ENCODE measurements at places on chromosomes 12 and 14.

GRCh38 chr12:54431911-54432814, 13.1 kb upstream of the ITGA5 start:
- DNase-seq, result peak; percentile 43

GRCh38 chr14:31949709-31950108, 127.4 kb upstream of the ARHGAP5 start:
- no peak for DNase-seq

DNA sequence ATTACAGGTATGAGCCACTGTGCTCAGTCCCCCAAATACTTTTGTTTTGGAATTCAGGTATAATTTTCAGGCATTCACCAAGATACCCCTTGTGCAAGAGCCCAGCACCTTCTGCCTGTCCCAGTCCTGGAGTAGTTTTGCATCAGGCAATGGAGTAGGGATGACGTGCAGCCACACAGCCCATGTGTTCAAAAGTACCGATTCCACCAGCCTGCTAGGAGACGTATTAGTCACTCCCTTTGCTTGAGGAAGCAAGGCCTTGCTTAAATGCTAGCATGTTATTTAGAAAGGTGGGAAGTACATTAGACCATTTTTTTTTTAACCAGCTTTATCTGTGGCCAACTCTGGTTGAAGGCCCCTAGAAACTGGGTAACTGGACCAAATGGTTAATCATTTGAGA, 15.0 kb upstream of the GALNT16 start:
- no peak for DNase-seq

DNA sequence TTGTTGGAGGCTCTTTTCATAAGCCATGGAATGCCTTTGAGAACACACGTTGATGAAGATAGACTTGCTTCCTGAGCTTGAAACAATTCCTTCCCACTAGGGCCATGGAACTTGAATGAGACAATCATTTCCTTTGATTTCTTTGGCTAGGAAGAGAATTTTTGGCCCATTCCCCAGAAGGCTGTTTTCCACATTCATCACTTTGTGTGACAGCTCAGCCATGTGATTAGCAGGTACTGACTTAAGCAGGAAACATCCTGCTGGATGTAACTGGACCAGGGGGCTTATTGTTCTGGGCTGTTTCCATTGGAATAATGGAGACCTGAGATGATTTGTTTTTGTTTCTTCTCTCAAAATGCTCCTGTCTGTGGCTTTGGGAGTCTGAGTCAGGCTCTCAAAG, 469.8 kb upstream of the SEL1L start:
- no peak for DNase-seq

DNA sequence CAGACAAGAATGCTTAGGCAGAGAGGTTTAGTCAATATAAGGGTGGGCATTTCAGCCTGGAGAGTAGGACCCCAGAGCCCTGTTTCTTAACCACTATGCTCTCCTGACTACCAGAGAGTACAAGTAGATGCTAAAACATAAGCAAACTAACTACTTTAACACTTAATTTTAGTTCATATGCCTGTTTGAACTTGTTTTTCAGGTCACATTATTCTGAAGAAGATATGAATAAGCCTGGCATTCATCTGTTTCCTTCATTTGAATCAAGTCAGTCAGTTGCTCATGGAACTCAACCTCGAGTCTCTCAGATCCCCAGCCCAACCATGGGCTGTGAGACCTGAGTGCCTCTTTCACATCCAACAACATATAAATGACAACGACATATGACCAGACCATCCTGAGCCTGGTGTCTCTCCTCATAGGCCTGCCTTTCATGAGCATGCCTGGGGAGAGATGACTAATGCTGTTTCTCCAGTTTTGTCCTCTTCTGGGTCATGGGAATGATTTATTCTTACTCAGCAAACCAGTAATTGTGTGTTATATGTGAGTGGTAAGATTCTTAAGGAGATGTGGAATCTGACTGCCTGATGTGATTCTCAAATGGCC, 251.1 kb upstream of the BTG1 start:
- no peak for DNase-seq

GRCh38 chr12:7113389-7113871, 4.4 kb upstream of the C1RL start:
- no peak for DNase-seq

DNA sequence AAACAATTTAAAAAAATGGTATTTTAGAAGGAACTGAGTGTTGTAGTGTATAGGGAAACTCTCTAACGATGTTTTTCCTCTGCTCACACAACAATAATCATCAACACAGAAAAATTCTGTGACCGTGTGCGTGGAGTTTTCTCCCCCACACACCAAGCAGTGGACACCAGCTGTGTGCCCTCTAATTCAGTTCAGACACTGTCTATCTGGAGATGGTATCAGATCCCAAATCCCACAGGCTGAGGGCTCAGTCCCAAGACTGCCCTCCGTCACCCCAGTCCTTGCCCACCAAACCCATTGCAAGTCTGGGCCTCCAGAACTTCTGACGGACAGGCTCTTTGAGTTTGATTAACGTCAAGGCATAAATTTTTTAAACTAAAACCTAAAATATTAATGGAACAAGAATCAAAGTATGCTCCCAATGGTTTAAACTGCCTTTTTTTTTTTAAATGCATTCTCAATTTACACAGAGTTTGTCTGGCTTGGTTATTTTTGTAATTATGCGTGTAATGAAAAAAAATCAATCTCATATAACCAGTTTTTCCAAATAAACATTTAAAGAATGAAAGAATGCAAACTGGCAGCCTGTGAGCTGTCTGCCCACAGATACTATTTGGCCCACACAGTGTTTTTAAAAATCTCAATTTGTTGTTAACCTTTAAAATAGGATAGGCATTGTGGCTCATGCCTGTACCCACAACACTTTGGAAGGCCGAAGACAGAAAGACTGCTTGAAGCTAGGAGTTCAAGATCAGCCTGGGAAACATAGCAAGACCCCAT, 19.2 kb downstream of the BLTP3B start:
- no peak for DNase-seq

- no peak for DNase-seq
These were observed 21.5 kb upstream of the ERGIC2 start for GRCh38 chr12:29402437-29402836.

DNA sequence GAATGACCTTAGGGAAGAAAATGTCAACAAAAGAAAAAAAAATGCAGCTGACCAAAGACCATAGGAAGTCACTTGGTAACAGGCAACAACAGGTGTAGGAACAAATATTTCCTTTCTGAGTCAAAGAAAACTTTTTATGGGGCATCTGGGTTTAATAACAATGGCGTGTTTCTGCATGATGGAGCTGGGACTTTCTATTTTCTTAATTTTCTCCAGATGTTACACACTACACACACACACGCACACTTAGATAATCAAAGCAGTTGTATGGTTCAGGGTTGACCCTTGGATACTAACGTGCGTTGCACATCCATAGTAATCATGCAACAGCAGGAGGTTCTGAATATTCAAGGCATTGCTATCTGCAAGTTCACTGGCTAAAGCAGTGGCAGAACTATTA, 47.9 kb upstream of the NTF3 start:
- no peak for DNase-seq

- no peak for DNase-seq
These were observed 950.6 kb downstream of the GALC start for GRCh38 chr14:87042354-87042753.

DNA sequence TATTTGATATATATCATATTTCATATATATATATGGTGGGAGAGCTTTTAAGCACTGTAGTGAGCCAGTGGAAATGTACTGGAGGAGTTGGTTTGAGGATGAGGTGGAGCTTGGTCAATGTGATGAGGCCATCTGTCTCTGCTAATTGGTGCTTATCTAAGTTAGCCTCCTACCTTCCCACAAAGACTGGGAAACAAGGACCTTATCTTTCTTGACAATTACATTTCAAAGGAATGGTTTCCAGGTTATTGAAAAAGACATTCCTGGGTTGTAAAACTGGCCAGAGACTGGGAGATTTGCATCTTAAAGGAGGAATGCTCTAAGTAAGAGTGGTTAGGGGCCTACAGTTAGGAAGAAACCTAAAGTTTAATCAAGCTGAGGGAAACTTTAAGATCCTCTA, 212.8 kb upstream of the SYT1 start:
- DNase-seq, result no peak

DNA sequence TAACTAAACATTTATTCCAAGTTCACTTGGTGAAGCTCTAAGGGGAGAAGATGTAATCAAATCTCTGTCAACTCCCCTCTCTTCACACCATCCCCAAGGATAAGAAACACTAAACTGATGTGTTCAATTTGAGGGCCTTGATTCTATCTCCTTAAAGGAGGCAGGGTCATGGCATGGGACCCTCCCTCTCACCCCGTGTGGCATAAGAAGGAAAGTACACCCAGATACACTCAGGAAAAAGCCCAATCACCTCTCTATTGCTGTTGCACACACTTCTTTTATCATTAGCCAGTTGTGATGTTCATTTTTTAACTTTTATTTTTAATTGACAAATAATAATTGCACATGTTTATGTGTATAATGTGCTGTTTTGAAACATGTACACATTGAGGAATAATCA, 35.1 kb downstream of the WASHC3 start:
- DNase-seq, result no peak

DNA sequence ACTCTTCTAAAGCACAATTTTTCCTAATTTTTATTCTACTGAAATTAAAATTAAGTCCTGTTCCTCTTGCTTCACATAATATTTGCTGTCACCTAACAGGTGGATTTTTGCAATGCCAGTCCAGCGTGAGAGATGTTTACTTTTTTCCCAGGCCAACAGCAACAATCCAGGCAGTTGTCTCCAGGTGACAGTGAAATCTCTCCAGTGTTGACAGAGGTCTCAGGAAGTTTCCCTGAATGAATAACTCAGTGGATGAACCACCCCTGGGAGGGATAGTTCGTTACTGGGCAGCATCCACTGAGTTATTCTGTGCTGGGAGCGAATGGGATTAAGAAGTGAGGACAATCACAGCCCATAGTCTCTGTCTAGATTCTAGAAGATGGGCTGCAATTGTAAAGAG, 7.1 kb upstream of the NT5DC3 start:
- no peak for DNase-seq

DNA sequence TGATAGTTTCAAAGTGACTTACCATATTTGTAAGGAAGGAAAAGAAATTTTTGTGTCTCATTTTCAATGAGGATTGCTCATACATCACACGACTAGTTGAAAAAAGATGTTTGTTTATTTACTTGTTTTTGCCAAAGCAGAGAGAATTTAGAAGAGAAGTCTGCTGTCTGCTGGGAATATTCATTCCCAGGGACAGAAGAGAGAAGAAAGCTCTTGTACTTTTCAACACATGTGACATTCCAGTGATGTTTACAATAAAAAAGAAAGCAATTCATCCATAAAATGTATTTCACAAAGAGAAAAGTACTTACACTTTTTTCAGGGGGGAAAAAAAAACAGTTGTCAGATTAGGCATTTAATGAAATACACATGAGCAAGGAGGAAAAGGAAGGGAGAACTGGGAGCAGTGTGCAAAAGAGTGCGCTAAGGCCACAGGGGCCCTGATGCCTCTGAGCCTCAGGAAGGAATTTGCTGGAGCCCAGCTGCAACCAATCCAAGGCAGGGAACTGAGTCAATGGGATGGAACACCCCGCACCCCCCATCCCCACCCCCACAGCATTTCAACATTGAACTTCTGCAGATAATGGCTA, 115.0 kb downstream of the RPAP3 start:
- no peak for DNase-seq

DNA sequence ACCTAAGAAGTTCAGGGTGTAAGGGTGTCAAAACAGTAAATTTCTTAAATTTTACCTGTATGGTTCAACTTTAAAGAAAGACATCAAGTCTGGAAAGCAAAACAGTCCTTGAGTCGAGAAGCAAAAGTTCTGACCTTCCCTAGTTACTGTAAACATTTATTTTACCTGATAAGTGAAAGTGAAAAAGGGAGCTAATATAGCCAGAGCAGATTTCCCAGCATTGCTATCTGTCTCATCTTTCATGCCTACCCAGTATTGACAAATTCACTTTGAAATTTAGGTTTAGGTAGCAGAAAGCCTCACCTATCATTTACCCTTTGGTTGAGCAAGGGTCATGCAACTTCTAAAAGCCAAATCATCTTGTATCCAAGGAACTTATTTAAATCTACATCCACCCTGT, 24.5 kb downstream of the SLC38A4 start:
- DNase-seq, result no peak

DNA sequence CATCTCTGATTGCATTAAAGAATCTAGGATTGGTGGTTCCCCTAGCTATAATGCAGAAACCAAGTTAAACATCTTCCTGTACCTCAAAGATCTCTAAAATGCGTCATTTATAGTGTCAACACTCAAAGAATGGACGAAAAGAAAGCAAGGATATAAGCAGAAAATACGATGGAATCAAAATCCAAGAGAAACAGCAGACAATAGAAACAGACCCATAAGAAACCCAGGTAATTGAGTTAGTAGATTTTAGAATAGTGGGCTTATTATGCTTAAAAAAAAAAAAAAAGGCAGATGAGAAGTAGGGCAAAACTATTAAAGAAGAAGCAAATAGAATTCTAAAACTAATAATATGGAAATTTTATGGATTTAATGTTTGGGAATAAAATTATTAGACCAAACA, 44.4 kb downstream of the USP15 start:
- no peak for DNase-seq

GRCh38 chr14:43778570-43778936, 728.5 kb downstream of the FSCB start:
- DNase-seq, result no peak

- no peak for DNase-seq
These were observed 21.5 kb upstream of the GNS start for GRCh38 chr12:64780531-64781279.

GRCh38 chr14:37122288-37122687, 50.1 kb downstream of the SLC25A21 start:
- no peak for DNase-seq

GRCh38 chr12:31339831-31340622, 14.1 kb upstream of the SINHCAF start:
- no peak for DNase-seq

DNA sequence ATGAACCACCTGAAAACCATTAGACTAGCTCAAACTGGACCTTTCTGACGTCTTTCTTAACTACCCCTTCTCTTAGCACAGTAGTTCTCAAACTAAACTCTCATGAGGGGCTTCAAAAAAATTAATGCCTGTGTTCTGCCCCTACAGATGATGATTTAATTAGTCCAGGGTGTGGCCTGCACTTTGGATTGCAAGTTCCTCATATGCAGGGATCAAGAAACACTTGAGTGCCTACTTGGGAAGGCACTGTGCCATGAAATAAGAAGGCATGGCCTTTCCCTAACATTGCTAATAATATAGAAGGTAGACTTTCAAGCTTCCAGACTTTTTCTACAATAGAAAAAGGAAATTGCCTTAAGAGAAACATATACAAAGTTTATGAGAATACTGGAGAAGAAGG, 22.8 kb upstream of the KLHDC2 start:
- DNase-seq, result no peak

DNA sequence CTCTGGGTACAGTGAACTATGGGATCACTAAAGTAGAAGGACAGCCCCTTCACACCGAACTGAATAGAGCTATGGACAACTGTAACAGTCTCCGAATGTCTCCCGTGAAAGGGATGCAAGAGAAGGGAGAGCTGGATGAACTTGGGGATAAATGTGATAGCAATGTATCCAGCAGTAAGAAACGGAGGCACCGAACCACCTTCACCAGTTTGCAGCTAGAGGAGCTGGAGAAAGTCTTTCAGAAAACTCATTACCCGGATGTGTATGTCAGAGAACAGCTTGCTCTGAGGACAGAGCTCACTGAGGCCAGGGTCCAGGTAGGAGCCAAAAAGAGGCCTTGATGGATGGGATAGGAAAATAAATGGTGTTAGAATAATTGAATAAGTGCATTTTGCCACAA, 3.5 kb downstream of the ALX1 start:
- DNase-seq, result no peak

GRCh38 chr12:103626498-103626897, 39.4 kb downstream of the STAB2 start:
- DNase-seq, result no peak

Data from stimulated activated CD4-positive, alpha-beta T cell treated with anti-CD3 and anti-CD28 coated beads, Interleukin-15, amount 100 ng/mL, for 48 hours (primary cell).